ENCODE measurements at places on chromosomes 2 and 18. TPM values are rescaled to one million over a fixed set of nuclear protein-coding genes. Genes with fewer than 3 reads are reported as not detected.

The TMEM200C gene
- total RNA-seq, result 2.9 TPM

The NEUROD1 gene
- total RNA-seq, result not detected

The KIDINS220 gene
- total RNA-seq, result 136 TPM

The TRIM43 gene
- total RNA-seq, result 0.18 TPM

The NFU1 gene
- 34.0 TPM for total RNA-seq

The RESP18 gene
- total RNA-seq, result not detected

The THUMPD2 gene
- total RNA-seq, result 15.1 TPM

The OR6B2 gene
- total RNA-seq, result not detected

The CYP1B1 gene
- total RNA-seq, result 141 TPM

All from metanephros (tissue), 2 donors.